ENCODE measurements at places on chromosomes 16 and 17. TPM values are rescaled to one million over a fixed set of nuclear protein-coding genes. Genes with fewer than 3 reads are reported as not detected.

The ZNF205 gene
- polyA plus RNA-seq = 10.9 TPM

The ATAD5 gene
- polyA plus RNA-seq = 0.29 TPM

The PABPN1L gene
- not detected for polyA plus RNA-seq

The ZNF652 gene
- 15.3 TPM for polyA plus RNA-seq

The BCKDK gene
- 42.2 TPM for polyA plus RNA-seq

Measured in right cardiac atrium (tissue), 5 donors.